Substantia nigra (tissue), 51 donors: ENCODE measurements at places on chromosomes 5 and 9.

DNA sequence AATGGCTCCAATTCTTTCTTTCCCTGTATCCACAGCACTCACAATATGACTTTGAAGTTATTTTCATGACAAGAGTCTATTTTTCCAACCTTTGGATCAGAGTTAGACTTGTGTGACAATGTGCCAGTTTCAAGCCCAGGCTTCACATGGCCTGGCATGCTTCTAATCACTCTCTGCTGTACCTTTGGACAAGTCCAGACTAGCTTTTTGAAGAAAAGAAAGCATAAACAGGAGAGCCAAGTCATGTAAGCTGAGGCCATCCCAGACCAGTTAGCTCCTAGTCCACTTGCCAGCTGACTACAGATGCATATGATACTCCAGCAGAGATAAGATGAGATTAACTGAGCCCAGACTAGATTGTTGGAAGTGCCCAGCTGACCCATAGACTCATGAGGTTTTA, 513.6 kb upstream of the C9orf72 start:
- no peak for DNase-seq

DNA sequence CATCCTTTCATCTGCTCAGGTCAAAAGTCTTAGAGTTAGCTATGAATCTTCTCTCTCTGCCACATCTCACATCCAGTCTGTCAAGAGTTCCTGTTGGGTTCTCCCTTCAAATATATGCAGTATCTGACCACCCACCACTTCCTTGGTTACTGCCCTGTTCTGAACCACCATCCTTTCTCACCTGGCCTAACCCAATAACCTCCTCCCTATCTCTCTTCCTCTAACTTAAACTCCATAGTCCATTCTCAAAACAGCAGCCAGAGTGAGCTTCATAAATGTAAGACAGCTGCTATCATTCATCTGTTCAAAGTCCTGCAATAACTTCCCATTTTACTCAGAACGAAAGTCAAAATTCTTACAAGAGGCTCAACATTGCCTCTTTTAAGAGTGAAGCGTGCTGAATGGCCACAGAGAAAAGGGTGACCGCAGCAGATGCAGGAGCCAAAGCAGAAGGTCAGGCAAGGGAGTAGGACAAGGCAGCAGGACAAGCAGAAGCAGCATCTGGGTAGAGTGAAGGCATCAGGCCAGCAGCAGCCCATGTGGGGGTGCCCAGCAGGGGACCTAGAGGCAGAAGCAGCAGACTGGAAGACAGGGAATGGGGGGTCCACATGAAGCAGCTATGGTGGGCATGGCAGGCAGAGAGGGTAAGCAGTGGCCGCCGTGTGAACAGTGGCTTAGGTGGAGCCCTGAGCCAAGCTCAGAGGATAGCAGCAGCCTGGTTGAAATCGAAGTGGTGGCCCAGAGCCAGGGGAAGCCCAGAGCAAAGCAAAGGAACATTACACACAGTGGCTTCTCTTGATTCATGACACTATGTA, 39.3 kb upstream of the CDC42SE2 start:
- DNase-seq, result no peak

GRCh38 chr9:21761309-21761901, 41.0 kb upstream of the MTAP start:
- DNase-seq, result no peak

GRCh38 chr5:126837906-126838539, 61.1 kb downstream of the LMNB1 start:
- no peak for DNase-seq

DNA sequence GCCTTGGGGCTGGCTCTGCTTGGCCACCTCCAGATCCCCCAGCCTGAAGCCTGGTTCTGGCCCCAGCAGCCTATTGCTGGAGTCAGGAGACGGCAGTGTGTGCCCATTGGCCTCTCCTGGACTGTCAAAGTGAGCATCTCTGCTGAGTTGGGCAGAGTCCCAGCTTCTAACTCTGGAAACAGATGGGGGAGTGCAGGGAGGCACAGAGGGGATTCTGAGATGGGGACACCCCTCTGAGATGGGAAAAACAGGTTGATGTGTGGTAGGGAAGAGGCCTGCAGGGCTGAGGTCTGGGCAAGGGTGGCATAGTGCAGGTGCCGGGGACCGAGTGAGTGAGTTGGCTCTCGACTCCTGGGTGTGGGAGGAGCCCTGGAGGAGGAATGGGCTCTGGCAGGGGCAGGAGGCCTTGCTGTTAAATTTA, 27.5 kb downstream of the PHF2 start:
- DNase-seq, result no peak

DNA sequence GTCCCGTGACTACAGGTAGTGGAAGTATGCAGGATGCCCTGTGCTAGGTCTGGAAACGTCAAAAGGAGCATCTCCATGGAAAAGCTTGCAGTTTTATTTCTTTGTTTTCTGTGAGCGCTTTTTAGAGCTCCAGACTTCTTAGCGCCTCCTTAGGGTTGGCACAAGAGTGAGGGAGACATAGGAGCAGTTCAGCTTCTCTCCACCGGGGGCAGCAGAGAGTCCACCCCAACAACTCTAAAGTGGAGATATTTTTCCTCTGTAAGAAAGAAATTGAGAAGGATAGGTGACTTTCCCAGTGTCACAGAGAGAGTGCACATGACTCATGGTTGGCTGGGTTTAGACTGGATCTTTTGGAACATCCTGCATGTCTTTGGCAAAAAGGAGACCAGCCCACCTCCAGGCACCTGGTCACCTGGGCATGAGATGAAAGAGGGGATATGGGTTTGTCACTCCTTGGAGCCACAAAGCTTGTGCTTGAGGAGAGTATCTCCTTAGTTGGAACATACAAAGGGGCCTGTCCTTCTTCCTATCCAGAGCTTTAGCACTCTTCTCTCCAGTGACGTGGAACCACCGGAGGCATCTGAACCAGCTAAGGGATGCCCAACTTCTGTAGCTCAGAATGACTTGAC, 637.7 kb downstream of the SEMA5A start:
- DNase-seq, result no peak

DNA sequence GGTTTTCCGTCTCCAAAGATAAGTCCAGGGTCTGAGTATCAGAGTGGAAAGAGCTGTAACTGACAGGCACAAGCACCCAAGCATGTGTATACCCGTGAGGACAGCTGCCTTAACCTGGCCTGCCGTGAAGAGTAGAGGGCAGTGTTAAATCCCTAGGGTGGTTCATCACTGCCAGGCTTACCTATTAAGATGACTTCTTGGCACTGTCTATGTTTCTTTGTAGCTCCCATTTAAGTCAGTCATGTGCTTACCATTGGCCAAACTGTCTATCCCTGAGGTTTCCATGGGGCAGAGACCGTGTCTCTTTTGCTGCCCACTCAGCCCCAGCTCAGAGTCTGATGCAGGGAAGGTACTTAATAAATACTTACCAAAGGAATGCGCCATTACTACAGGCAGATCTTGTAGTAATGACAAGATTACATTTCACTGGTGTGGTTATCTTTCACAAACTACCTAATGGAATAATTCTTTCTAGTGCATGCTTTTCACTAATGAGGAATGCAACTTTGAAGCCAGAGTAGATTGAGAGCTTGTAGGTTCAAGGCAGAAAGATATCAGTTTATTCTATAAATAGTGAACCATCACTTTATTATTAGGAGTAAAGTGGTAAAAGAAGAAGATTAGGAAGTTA, 64.2 kb downstream of the SNX24 start:
- DNase-seq, result no peak

DNA sequence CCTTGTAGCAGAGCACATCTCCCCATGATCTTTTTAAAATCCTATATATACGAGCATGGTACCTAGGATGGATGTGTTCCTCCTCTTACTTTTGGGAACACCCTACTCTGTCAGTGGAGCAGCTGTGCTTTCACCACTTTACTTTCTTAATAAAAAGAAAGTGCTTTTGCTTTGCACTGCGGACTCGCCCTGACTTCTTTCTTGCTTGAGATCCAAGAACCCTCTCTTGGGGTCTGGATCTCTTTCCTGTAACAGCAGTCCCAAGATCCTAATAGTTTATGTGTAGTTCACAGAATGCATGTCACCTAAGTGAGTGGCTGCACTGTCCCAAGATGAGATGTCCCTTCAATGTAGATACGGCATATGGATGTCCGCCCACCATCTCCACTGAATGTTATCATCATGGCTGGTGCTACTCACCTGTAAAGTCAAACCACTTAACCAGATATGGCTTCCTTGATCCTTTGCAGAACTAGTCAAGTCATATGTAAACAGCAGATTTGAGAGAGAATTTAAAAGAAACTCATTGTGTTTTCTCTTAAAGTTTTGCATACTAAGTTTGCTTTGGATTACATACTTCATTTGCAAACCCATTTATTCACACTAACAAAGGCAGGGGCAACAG, 1.9 kb downstream of the FGF1 start:
- no peak for DNase-seq

GRCh38 chr5:76930083-76930482, 22.8 kb upstream of the CRHBP start:
- DNase-seq, result no peak

- DNase-seq, result no peak
Measured at GRCh38 chr9:129504404-129504803, 116.5 kb downstream of the C9orf50 start.

- no peak for DNase-seq
Measured at GRCh38 chr9:128298535-128299482, 22.7 kb downstream of the SWI5 start.

GRCh38 chr5:54738118-54738972, 220.8 kb downstream of the SNX18 start:
- peak; percentile 39 for DNase-seq
